ENCODE measurements at places on chromosomes 3 and 15. TPM values are rescaled to one million over a fixed set of nuclear protein-coding genes. Genes with fewer than 3 reads are reported as not detected.

DNA sequence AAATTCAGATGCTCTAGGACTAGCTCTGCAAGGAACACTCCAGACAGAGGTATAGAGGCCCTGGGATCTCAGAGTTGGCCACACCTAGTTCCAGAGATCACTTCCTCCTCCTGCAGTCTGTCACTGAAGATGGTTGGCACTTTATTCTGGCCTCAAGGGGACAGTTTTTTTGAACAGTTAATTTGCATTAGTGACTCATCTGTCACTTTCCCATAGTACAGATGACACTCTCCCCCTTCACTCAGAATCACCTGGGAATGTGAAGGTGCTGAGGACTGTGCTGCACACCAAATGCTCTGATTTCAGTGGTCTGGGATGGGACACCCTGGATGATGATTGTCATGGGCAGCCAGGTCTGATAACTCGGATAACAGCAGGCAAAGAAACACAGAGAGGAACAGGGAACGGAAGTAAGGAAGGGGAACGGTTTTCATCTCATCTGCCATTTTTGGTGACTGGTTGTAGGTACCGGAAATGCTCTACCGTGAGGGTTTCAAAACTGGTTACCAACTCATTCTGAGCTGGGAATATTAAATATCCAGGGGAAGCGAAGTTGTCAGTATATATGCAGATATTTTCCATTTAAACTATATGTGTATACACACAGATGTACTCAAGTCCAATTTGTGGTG, 232.5 kb upstream of the ST8SIA2 start:
- DNase-seq, result no peak

- DNase-seq, result no peak
These were observed 9.9 kb upstream of the ARIH1 start for GRCh38 chr15:72464251-72464650.

The PRRT3 gene
- total RNA-seq, result 2.7 TPM

GRCh38 chr3:109328202-109328601, 9.1 kb downstream of the DPPA4 start:
- no peak for DNase-seq

The GOLGA8O gene
- total RNA-seq, result 1.5 TPM

The SLC9A9 gene
- 20.5 TPM for total RNA-seq

The KBTBD12 gene
- 2.1 TPM for total RNA-seq

DNA sequence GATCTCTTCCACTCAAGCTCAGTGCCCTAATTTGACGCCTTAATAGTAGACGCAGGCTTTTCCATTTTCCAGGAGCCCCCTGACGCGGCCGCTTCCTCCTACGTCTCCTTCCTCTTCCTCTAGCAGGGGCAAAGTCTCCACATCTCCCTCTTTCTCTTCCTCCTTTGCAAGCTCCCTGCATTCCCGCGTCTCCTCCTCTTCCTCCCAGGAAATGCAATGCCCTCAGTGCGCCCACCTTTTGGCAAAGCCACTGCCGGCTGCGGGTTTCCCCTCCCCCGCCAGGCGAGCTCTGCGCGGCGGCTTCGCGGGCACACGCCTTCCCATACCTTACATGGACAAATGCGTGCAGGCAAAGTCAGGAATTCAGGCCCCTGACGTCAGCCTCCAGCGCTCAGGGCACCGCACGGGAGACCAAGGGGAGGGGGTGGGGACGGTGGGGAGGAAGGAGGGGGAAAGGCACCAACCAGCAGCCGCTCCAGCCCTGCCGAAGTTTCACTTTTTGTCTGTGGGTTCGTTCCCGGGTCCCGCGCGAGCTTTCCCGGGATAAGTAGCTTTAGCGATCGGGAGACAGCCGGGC, 432 bp upstream of the LPP start:
- peak; percentile 94 for DNase-seq

GRCh38 chr15:99009741-99010330, 2.2 kb upstream of the PGPEP1L start:
- DNase-seq, result no peak

DNA sequence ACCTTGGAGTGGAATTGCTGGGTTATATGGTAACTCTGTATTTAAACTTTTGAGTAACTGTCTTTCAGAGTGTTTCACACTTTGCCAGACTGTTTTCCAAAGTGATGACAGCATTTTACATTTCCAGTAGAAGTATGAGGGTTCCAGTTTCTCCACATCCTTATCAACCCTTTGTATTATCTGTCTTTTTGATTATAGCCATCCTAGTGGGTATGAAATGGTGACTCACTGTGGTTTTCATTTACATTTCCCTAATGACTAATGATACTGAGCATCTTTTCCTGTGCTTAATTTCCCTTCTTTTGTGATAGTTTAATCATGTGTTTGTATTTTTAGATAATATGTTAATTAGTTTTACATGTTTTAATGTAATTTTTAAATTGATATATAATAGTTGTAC, 138.1 kb upstream of the DAZL start:
- DNase-seq, result no peak

The MOBP gene
- total RNA-seq, result not detected

- peak; percentile 100 for DNase-seq
These were observed at the start of the genes HYAL3 and NAA80 for GRCh38 chr3:50298836-50299637. Gene HYAL3 (minus strand): TSS chr3:50299405. CDS start chr3:50295602, 3,803 bp downstream. Gene NAA80 (minus strand): TSS chr3:50299405. CDS start chr3:50297463, 1,942 bp downstream.

- no peak for DNase-seq
These were observed 215.9 kb upstream of the STAC start for GRCh38 chr3:36164400-36164799.

GRCh38 chr3:63441262-63441661, 163.2 kb downstream of the SYNPR start:
- no peak for DNase-seq

The GPR62 gene
- total RNA-seq, result not detected
